Amniotic epithelial cell (primary cell): ENCODE measurements at places on chromosomes 2 and 18.
A peak's percentile ranks its signal among the peaks of the same experiment; 100 is the strongest.

DNA sequence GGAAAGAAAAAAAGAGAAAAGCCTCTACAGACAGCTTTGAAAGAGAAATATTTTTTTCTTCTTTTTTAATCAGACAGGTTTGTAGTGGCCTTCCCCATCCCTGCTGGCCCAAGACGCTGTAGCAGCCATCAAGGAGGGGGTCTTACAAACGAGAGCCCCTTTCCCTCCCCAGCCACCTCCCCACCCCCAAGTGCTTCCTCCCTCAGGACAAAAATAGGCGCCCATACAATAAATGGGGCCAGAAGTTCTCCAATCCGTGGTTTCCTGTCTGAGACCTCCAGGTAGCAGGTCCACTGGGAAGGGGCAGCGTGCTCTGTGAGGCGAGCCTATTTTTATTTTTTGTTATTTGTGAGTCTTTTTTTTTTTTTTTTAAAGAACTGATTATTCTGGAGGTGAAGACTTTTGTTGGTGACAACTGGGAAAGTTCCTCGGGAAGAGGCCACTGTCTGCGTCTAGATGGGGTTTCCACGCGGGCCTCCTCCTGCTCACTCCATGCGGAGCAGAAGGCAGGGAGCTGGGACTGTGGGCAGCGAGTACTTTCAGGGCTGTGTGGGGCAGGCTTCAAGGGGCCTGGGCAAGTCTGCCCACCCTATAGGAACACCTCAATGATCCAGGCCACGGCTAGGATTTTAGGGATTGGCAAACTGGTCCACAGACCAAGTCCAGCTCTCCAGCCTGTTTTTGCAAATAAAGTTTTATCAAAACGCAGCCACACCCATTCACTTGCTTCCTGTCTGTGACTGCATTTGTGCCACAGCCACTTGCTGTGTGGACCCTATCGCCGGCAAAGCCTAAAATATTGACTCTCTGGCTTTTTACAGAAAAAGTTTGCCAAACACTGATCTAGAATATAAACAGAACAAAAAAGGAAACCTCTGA lies 139.6 kb downstream of the CTIF start:
- no peak for DNase-seq

DNA sequence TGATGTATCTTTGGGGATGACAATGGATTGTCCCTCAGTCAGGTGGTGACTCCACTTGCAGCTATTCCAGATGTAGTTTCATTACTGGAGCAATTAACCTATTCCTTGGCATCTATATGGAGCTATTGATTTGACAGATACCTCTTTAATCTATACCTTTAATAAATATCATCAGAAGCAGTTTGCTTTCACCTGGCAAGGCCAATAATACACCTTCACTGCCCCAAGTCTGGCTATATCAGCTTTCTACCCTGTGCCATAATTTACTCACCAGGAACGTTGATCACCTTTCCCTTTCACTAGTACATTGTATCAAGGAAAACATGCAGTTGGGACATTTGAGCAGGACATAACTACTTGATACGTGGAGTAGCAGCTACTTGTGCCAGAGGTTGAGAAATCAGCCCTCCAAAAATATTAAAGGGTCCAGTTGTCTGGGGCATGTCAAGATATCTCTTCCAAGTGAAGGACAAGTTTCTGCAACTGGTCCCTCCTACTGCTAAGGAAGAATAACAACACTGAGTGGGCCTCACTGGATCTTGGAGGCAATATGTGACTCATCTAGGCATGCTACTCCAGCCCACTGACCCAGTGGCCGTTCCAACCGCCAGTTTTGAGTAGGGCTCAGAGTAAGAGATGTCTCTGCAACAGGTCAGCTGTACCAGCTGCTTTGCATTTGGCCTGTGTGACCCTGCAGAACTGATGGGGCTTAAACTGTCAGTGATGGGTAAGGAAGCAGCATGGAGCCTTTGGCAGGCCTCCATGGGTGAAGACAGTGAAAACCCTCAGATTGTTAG lies 67.0 kb downstream of the PSMG2 start:
- peak; percentile 47 for DNase-seq

DNA sequence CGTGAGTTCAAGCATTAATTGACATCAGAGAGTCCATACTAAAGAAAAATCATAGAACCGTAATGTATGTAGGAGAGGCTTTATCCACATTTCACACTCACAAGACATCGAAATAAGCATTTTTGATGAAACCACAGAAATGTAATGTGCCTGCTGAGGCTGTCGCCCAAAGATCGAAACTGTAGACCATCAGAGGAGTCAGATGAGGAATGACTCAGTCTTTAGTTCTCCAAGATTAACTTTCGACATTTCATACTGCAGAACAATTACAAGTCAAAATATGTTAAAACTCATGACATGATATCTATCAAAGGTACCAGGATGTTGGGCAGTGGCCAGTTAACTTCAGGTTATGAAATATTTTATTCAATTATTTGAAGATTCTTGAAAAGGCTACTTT lies 79.6 kb downstream of the RAB31 start:
- peak; percentile 84 for DNase-seq

DNA sequence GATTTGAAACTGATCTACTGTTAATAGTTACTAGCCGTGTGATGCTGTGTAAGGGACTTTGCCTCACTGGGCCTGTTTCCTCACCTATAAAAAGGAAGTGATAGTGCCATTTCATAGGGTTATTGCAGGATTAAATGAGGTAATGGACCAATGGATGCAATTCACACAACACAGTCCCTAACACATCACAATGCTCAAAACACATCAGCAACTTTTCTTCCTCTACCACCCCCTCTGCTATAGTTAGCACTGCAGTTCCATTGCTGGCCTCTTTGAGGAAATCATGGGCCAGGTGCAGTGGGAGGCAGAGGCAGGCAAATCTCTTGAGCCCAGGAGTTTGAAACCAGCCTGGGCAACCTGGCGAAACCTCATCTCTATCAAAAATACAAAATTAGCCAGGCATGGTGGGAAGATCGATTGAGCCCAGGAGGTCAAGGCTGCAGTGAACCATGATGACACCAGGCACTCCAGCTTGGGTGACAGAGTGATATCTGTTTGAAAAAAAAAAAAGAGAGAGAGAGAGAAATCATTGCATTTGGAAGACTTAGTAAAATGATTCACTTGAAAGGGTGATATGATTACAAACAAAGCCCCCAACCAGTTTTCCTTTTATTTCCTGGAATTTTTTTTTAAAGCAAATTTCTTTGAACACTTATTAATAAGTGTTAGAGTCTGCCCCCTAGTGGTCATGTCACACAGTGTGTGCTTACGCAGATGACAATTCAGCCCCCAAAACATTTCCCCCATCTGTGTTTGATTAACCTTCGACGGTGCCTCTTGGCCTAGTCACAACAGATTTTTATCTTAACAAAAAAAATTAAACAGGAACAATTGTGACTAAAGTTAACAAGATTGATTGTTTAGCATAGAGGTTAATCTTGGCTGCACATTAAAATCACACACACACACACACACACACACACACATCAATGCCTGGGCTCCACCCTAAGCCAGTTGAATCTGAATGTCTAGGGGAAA lies 88.6 kb upstream of the BCL11A start:
- DNase-seq = peak; percentile 33

- DNase-seq = no peak
These were observed 25.9 kb downstream of the ZAP70 start for GRCh38 chr2:97739020-97739892.

- peak; percentile 30 for DNase-seq
These were observed 758 bp downstream of the SCLY start for GRCh38 chr2:238061315-238062202.
